ENCODE measurements at places on chromosomes 1 and 21.

DNA sequence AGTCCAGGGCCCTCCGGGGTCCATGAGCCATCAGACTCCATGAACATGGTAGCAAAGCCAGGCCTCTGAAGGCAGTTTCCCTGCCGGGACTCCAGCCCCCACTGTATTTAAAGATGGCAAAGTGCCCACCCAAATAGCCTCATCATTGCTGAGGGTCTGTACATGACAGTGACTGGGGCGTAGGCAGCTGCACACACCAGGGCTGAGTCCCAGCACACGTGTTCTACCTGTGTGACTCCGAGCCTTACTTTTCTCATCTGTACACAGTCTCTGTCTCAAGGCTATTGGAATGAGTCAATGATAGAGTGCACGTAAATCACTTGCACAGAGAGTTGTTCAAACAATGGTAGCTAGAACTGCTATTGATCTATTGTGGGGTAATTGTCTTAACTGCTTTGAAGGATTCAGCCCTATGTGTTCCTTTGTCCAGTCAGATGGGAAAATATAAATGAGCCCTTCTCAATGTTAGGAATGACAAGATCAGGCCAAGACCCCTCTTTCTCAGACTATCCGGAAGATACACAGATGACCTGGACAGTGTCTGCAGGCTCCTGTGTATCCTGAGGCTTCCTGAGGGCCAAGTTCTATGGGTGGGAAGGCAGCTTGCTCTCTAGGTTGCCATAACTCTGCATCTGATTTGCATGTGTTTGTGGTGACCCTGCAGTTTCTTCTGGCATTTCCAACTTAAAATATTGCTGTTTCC is 48.9 kb downstream of the RASSF5 start:
- H3K36me3 ChIP-seq: no peaks in the 10 kb centered on the region
- DNase-seq: no peak
- H3K27me3 ChIP-seq: no peaks in the 10 kb centered on the region
- H3K4me3 ChIP-seq: no peak overlapping the region
- peaks cover 30% of the 10 kb centered on the region for H3K4me1 ChIP-seq

DNA sequence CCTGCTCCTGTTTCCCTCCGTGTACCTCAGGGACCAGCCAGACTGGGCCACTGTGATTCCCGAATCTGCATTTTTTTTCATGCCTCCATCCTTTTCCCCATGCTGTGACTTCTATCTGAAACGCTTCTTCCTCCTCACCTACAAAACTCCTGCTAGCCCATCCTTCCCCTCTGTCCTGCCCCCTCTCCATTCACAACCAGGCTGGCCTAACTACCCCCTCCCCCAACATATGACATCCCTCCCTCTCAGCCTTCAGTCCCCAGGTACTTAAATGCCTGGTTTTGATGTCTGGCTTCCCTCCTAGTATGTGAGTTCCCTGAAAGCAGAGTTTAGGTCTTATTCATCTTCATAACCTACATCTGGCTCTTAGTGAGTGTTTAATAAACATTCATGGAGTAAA is 82.7 kb downstream of the TAS1R2 start:
- peaks cover 2% of the 10 kb centered on the region for H3K27me3 ChIP-seq
- no peak for DNase-seq
- no peak overlapping the region for H3K27ac ChIP-seq

DNA sequence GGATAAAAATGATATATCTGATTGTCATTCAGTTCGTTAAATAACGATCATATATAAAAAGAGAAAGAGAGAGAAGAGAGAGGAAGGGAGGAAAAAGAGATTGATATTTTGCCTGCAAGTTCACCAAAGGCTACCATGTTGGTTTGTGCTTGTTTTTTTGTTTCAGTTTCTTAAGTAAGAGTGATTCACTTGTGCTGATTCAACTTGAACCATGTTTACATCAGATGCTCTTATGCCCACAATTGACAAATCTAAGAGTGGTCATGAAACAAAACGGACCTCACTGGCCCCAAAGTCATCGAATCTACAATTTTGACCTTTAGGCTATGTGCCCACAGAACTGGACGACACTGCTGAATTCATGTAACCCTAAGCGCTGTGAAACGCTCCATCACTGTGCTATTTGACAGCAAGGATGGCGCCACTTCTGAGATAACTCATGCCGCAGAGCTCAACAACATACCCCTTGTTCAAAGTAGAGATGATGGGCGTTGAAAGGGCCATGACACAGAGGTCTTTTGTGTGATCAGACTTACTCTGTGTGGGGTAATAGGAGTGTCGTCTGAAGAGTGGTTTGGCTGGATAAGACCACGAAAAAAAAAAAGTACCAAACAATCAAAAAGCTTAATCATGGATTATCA is 481.4 kb downstream of the SETD4 start:
- DNase-seq: no peak
- no peak overlapping the region for H3K27ac ChIP-seq
- no peaks in the 10 kb centered on the region for H3K4me1 ChIP-seq
- H3K36me3 ChIP-seq: no peaks in the 10 kb centered on the region

- no peak overlapping the region for H3K27ac ChIP-seq
- no peaks in the 10 kb centered on the region for H3K27me3 ChIP-seq
- peaks cover 44% of the 10 kb centered on the region for H3K36me3 ChIP-seq
- H3K4me1 ChIP-seq: peaks cover 18% of the 10 kb centered on the region
Measured at GRCh38 chr21:33855190-33855589, 60.4 kb downstream of the ATP5PO start.

DNA sequence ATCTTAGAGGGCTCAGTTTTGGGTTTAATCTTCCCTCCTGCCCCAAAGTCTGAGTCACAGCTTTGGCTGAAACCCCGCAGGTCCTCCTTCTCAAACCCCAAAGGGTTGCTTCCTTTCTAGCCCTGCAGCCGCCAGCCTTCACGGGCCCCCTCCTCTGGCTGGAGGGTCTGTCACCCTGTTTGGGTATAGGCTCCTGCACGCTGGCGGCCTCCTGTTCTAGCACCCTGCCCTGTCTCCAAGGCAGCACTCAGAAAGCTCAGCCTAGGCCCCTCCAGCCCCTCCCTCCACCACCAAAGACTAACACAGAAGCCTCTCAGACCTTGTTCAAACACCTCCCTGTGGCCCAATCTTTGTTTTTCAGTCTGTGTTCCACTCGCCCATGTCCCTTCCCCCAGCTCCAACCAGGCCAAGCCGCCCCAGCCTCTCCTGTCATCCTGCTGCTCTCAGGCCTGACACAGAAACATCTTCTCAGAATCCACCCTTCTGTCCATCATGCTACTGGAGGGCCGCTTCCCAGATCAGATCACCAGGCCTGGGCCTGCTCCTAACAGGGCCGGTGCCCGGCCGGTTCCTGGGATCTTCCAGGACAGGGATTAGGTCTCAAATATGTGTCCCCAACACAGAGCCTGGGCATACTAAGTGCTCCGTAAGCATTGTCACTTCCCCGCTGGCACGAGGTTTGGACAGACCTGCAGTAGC is 35.6 kb downstream of the HTR6 start:
- no peaks in the 10 kb centered on the region for H3K27me3 ChIP-seq
- no peaks in the 10 kb centered on the region for H3K36me3 ChIP-seq
- H3K4me1 ChIP-seq: peaks cover 14% of the 10 kb centered on the region

- H3K27ac ChIP-seq: peak overlapping the region; percentile 74
- DNase-seq: peak; percentile 11
- H3K27me3 ChIP-seq: no peaks in the 10 kb centered on the region
- no peak overlapping the region for H3K4me3 ChIP-seq
- H3K4me1 ChIP-seq: peaks cover 10% of the 10 kb centered on the region
Measured at GRCh38 chr1:62725255-62725654, 37.1 kb upstream of the DOCK7 start.

DNA sequence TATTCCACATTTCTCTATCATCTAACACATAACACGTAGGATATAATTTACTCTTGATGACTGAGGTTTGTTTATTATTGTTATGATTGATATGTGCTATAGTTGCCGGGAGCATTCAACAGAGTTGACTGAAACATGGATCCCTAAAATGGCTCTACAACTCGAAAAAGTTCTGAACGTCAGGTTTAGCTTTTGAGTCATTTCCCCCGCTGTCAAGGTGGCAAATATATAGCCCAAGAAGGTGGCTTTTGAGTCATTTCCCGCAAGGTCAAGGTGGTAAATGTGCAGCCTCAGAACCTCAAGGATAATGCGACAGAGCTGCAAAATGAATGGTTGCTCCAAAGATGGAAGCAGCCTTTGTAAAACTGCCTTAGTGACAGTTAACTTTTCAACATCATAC is 104.0 kb downstream of the NIBAN1 start:
- no peaks in the 10 kb centered on the region for H3K4me1 ChIP-seq
- no peak overlapping the region for H3K27ac ChIP-seq
- no peak for DNase-seq
- no peak overlapping the region for H3K4me3 ChIP-seq

- no peak for DNase-seq
- no peak overlapping the region for H3K4me3 ChIP-seq
Measured at GRCh38 chr1:160924791-160925651, 29.6 kb downstream of the ITLN2 start.

DNA sequence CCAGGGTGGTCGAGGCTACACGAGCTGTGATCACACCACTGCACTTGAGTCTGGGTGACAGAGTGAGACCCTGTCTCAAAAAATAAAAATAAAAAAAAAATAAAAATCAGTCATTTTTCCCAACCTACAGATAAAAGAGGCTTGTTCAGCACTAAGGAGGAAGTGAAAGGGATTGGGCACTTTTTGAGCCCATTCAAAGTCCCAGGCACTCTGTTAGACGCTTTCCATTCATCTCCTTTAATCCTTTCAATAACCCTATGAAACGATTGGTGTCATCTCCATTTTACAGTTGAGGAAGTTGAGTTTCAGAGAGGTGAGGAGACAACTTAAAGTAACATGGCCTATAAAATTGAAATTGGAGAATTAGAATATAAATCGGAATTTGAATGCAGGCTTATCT is 10.4 kb upstream of the AGO4 start:
- DNase-seq: no peak
- H3K4me1 ChIP-seq: no peaks in the 10 kb centered on the region

- no peaks in the 10 kb centered on the region for H3K27me3 ChIP-seq
- H3K4me1 ChIP-seq: no peaks in the 10 kb centered on the region
- no peak overlapping the region for H3K4me3 ChIP-seq
- no peak overlapping the region for H3K27ac ChIP-seq
Measured at GRCh38 chr1:214136324-214136919, 144.5 kb upstream of the SMYD2 start.

- no peak for DNase-seq
- no peaks in the 10 kb centered on the region for H3K36me3 ChIP-seq
- H3K4me3 ChIP-seq: no peak overlapping the region
- no peaks in the 10 kb centered on the region for H3K27me3 ChIP-seq
- no peak overlapping the region for H3K27ac ChIP-seq
- peaks cover 3% of the 10 kb centered on the region for H3K4me1 ChIP-seq
Measured at GRCh38 chr1:203772836-203773235, 7.9 kb downstream of the LAX1 start.

DNA sequence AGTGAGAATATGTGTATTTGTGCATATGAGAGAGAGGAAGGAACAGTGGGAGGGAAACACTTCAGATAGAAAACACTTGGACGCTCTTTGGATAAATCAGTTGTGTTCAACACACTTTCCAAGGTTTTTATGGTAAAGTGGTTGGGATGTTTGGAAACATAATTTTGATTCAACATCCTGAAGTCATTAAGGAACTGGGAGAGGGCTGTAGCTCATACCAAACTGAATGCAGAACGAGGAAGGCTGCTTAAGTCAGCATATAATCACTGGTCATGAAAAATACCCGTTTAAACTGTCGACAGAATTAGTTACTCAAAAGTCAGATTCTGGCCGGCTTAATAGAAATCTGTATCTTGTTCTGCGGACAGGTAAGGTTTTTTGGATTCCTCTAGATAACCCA is 14.9 kb downstream of the LIX1L start:
- DNase-seq: no peak
- no peaks in the 10 kb centered on the region for H3K27me3 ChIP-seq
- no peak overlapping the region for H3K4me3 ChIP-seq
- H3K4me1 ChIP-seq: no peaks in the 10 kb centered on the region

GRCh38 chr1:241857131-241857530 is 9.1 kb downstream of the EXO1 start:
- no peaks in the 10 kb centered on the region for H3K4me1 ChIP-seq
- DNase-seq: no peak
- H3K4me3 ChIP-seq: no peak overlapping the region
- no peak overlapping the region for H3K27ac ChIP-seq
- H3K27me3 ChIP-seq: no peaks in the 10 kb centered on the region
- peaks cover 6% of the 10 kb centered on the region for H3K36me3 ChIP-seq

- H3K4me3 ChIP-seq: no peak overlapping the region
- peaks cover 21% of the 10 kb centered on the region for H3K4me1 ChIP-seq
- no peaks in the 10 kb centered on the region for H3K36me3 ChIP-seq
- no peaks in the 10 kb centered on the region for H3K27me3 ChIP-seq
Measured at GRCh38 chr1:154436433-154436832, 31.3 kb downstream of the IL6R start.

GRCh38 chr1:214702556-214702955 is 99.6 kb downstream of the CENPF start:
- DNase-seq: no peak
- no peak overlapping the region for H3K27ac ChIP-seq
- H3K4me3 ChIP-seq: no peak overlapping the region
- no peaks in the 10 kb centered on the region for H3K27me3 ChIP-seq
- peaks cover 2% of the 10 kb centered on the region for H3K4me1 ChIP-seq

DNA sequence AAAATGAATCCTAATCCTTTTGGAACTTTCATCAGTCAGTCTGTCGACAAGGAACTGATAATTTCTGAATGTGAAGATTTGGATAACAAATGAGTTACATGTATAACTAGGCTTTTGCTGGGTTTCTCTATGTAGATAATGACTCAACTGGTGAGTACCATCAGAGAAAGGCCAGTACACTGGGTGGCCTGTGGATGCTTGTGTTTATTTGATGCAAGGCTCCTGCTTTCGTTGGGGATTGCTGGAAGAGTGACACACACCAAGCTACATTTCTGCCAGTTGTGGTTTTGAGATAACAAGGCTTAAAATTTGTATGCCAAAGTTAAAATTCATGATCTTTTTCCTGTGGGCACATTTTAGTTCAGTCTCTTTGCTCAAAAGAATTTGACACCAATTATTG is 115.7 kb upstream of the UBE2U start:
- no peaks in the 10 kb centered on the region for H3K4me1 ChIP-seq
- no peaks in the 10 kb centered on the region for H3K27me3 ChIP-seq
- DNase-seq: no peak
- H3K4me3 ChIP-seq: no peak overlapping the region
- H3K36me3 ChIP-seq: no peaks in the 10 kb centered on the region

Data from spinal cord (tissue), 10 donors.